ENCODE measurements at places on chromosomes 2 and 18.

GRCh38 chr2:204472375-204472774, 72.9 kb upstream of the PARD3B start:
- DNase-seq: no peak

DNA sequence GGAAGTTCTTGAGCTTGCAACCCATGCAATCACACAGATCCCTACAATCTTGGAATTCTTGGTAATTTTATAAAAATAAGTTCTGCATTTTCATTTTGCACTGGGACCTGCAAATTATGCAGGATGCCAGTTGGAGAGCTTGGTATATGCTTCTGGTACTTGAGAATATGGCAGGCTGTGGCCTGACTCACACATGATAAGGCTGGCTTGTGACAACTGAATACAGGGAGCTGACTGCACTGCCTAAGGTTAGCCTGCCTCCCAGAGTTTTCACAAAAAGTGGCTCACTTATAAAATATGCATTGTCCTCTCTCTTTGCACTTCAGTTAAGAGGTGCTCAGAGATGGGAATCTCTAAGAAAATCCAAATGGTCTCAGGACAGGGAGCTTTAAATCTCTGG, 265.5 kb upstream of the KCNJ3 start:
- no peak for DNase-seq

DNA sequence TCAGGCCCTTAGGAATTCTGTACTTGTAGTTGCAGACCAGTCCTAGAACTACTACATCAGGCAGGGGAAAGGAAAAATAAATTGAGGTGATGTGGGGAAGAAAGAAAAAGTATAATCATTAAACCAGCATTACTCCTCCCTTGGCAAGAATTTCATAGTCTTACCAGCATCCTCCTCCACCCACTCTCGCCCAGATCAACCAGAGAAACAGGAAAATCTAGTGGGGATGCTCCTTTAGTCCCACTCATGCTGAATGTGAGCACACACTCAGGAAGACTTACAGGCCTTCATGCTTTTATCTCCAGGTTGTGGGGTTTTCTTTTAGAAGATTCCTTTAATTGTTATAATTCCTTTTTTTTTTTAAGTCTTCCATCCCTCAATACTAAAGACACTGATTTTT, 129.3 kb upstream of the CCDC150 start:
- DNase-seq: no peak

DNA sequence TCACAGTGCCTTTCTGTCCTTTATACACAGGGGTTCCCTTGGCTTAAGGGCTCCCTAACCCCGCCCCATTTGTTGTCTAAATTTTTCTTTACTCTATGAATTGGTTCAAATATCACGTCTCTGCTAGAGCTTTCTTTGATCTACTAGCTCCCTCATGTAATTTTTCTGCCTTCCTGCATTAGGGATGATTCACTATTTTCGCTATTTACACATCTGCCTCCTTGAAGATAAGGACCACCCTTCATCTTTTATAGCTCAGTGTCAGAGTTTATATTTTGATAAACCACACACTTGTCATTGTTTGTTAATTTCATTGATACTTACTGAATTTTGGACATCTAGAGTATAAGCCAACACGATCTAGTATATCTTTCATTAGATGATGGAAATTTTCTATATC, 169.2 kb downstream of the LPIN1 start:
- DNase-seq: no peak

DNA sequence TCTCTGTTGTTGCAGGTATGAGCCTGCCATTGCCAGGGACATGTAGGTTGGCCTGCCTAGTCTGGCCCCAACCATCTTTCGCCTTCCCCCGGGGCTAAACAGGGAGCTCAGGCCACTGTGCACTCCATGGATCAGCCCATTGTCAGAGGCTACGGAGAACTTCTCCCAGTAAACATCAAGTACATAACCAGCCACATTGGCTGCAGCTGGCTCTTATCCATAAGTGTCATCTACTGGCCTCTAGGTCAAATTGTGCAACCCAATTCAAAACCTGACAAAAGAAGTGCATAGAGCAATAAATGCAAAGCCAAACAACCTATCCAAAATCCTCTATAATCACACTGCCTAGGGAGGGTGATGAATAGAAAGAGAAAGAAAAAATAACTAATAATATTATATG, 418.1 kb upstream of the DCC start:
- DNase-seq: no peak

GRCh38 chr2:29931818-29932217, 10.4 kb upstream of the ALK start:
- no peak for DNase-seq

GRCh38 chr2:29273004-29273684, 157.9 kb downstream of the CLIP4 start:
- DNase-seq: no peak

- DNase-seq: no peak
Measured at GRCh38 chr18:57077786-57078552, 68.9 kb upstream of the BOD1L2 start.

DNA sequence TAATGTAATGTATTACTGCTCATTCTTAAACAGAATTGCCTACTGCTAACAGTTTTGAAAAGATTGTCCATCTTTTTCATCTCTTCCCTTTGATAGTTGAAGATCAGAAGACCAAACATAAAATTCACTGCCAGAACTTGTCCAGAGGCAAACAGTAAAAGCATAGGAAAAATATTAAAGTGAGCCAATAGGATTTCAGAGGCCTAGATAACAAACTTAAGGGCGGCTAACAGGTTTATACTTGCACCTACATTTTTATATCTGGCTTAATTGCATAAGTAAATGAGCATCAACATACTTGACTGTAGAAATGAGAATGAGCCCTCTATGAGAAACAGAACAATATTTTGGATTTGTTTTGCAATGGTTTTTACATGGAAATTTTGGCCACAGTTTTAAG, 30.3 kb downstream of the ZC3H15 start:
- no peak for DNase-seq

DNA sequence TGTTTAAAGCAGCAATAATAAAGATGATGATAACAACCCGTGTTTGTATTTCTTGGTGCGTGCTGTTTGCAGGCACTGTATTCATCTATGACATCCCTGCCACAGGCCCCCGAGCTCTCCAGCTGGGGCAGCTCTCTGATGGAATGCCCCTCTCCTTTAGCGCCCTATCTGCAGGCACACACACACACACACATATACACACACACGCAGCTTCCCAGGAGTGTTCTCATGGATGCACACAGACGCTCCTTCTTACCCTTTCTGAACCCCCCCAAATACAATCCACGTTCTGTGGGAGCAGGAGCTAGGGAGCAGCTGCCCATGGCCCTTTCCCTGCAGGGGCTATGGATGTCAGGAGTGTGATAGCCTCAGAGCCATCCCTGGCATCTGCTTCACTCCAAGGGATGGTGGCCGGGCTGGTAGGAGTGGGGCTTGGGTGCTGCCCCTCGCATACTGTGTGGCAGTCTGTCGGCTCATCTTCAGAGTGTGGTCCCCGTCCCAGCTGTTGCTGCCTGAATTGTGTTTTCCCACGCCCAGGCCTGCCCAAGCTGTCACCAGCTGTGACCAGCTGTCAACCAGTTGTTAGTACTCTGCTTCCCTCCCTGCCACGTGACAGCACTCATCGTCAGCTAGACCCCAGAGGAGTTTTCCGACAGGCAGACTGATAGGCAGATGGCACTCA, 50.8 kb upstream of the MYCN start:
- no peak for DNase-seq

- DNase-seq: no peak
Measured at GRCh38 chr2:237824085-237824484, 25.5 kb downstream of the RBM44 start.

DNA sequence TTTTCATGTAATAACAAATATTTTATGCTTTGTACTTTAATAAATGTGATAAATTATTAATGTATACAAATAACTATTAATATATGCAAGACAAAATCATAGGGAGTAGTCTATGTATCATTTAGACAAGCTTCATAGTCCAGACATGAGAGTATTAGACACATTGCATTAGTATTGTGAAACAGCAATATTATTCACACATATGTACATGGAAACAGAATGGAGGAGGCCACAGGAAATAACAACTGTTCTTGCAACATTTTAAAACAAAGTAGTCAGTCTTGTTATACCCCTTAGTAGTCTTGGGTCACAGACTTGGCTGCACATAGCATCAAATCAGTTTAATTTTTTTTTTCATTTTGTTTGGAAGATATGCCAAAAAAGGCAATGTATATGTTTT, 15.8 kb downstream of the DSC1 start:
- DNase-seq: no peak

DNA sequence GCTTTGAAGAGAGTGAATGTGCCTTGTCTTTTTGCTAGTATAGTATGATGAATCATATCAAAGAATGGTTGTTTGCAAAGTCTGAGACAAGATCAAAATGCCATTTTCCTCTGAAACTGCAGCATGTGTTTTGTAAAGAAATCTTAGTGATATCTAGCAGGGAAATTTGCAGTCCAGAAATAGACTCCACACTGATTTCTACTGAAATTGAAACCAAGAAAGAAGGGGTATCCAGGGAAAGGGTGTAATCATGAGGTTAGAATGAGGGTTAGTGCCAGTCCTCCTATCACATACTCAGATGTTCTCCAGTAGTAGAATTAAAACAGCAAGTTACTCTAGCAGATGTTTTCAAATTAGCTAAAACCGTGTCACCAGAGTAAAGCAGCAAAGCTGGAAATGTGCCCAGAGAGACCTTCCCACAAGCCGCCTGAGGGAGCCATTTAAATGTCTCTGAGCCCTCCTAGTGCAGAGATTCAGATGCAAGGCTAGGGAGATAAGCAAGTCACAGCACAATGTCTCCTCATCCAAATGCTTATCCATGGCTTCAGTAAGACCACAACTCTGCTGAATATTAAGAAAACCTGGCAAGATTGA, 4.9 kb downstream of the DLGAP1 start:
- no peak for DNase-seq

- no peak for DNase-seq
Measured at GRCh38 chr18:56492136-56492535, 146.3 kb downstream of the TXNL1 start.

DNA sequence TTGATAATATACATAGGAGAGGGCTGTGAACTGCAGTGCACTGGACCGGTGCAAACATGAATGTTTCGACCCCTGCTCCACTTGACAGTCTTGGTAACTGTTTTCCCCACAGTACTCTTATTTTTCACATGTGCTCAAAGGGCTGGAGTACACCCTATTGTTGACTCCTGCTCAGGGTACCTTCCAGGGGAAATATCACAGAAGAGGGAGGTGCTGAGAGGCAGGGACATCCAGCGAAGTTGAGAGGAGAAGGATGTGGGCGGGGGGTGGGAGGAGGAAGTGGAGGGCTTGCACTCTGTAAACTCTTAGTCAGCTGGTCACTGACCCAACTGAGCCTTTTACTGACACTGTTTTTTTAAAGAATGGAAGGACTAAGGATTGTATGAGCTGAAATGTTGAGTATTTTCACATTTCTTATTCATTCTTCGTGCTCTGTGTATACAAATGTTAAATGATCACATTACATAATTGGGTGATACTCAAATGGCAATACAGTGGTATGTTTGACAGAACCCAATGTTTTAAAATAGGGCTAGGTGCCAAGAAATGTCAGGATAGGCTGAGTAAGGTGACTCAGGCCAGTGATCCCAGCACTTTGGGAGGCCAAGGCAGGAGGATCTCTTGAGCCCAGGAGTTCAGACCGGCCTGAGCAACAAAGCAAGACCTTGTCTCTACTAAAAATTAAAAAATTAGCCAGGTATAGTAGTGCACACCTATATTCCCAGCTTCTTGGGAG, 10.0 kb downstream of the INPP4A start:
- no peak for DNase-seq

All from erythroblast (primary cell).